ENCODE measurements at places on chromosomes 12 and 14.

- DNase-seq, result no peak
Measured at GRCh38 chr12:75632442-75632841, 121.0 kb upstream of the KRR1 start.

GRCh38 chr12:118783703-118784102 is 197.6 kb upstream of the SRRM4 start:
- DNase-seq, result no peak

GRCh38 chr12:111359231-111359913 is 9.5 kb downstream of the PHETA1 start:
- no peak for DNase-seq

- no peak for DNase-seq
Measured at GRCh38 chr12:38154096-38155019, 162.2 kb upstream of the ALG10B start.

GRCh38 chr12:3122841-3123678 is 45.9 kb downstream of the TSPAN9 start:
- DNase-seq, result peak; percentile 66

- DNase-seq, result no peak
Measured at GRCh38 chr12:91274916-91275315, 92.3 kb upstream of the DCN start.

DNA sequence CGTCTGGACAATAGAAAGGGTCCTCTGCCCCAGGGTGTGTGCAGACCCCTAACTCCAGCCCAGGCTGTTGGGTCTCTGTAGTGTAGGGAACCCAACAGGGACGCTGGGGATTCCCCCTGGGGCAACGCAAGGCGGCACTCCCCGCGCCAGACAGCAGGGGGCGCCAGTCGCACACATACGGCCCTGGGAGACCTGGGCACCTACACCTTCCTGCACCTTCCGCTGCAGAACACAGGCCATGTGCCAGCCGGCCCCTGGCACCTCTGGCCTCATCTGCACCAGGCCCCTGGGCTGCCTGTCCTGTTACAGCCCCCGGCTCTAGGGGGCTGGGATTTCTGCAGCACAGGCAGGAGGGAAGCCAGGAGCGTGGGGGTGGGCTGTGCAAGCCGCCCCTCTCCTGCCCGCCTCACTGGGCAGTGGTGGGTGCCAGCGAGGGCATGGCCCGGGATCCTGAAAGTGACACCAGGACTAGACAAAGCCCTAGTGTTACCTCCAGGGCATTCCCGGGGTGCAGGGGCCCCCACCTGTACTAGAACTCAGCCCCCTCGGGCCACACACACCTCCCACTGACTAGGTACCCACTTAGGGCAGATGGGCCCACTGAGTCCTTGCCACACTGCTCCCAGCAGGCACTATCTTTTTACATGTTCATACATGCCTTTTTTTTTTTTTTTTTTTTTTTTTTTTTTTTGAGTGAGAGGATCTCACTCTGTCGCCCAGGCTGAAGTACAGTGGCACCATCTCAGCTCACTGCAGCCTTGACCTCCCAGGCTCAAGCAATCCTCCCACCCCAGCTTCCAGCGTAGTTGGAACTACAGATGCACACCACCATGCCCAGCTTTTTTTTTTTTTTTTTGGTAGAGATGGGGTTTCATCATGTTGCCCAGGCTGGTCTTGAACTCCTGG is 37.5 kb downstream of the CCNK start:
- DNase-seq, result peak; percentile 41

DNA sequence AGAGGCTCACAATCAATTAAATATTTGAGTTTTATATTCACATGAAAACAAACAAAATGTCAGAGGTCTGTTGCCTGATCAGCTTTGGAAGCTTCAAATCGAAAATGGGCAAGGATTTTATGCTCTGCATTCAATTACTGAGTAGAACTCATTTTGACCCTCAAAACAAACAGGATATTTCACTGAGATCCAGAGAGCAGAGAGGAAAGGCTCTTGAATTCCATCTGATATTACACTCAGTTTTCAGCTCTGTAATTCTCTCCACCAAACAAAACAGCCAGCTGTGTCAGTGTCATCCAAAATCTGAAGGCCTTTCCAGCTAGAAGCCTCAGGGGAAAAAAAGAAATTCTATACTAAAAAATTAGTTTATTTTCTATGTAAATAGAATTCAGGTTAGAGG is 128.6 kb upstream of the FLRT2 start:
- no peak for DNase-seq

GRCh38 chr14:29861996-29862395 is 65.7 kb downstream of the PRKD1 start:
- DNase-seq, result no peak
